ENCODE measurements at places on chromosomes 7 and 10.
A peak's percentile ranks its signal among the peaks of the same experiment; 100 is the strongest.

GRCh38 chr10:78337646-78338391 lies 304.2 kb downstream of the RPS24 start:
- no peak for DNase-seq

GRCh38 chr7:121882731-121883130 lies 9.8 kb downstream of the PTPRZ1 start:
- no peak for DNase-seq

GRCh38 chr10:58107506-58107905 lies 160.2 kb downstream of the IPMK start:
- DNase-seq, result no peak

DNA sequence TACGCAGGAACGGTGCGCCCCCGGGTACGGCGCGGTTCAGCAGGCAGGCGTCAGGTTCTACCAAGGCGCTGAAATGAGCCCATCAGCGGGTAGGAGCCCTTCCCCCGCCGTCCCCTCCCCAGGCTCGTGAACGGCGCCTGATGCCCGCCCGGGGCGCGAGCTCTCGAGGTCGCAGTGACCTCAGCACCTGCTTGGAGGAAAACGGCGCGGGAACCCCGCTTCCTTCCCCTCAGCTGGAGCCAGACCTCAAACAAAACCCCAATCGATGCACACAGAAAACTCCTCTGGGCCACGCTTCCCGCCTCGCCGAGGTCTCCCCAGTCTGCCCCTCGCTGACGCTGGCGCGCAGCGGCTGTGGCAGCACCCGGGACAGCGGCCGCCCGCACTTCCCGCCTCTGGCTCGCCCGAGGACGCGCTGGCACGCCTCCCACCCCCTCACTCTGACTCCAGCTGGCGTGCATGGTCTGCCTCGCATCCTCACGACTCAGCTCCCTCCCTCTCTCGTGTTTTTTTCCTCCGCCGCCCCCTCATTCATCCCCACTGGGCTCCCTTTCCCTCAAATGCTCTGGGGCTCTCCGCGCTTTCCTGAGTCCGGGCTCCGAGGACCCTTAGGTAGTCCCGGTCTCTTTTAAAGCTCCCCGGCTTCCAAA lies 514 bp upstream of the GAD2 start:
- DNase-seq, result no peak

GRCh38 chr7:155951554-155952158 lies 139.4 kb upstream of the SHH start:
- DNase-seq, result no peak

DNA sequence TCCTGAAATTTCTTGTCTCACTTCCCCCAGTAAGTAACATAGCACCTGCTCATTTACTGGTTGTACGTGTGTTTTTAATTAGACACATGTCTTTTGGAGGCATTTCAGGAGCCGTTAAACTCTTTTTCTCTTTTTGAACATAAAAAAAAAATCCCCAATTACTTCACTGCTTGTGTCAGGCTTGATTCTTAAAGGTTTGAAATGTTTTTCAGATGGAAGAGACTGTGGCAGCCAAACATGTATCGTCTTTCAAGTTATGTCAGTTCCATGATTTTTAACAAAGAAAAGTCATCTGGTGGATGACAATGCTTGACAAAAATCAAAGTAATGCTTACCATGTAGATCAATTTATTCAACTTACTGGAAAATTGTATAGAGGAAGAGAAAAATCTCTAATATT lies 585.8 kb downstream of the GATA3 start:
- no peak for DNase-seq

DNA sequence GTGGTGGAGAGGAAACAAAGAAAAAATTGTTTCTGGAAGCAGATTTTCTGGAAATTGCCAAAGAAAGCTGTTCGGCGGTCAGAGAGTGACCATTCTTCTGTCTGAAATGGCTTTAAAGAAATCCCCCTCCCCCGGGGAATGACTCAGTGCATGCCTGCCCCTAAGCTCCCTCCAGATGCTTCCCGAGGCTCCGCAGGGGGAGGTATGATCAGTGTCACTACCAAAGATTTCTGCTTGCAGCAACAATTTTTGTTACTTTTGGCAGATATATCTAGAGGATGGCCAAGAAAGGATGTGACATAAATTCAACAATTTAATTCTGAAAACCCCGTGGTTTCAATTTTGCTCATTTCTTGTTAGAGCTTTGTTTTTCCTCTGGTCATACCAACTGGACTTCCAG lies 163.9 kb downstream of the JCAD start:
- DNase-seq, result peak; percentile 31

- no peak for DNase-seq
Observed at GRCh38 chr10:27535317-27535716, 31.2 kb downstream of the RAB18 start.

- DNase-seq, result no peak
Observed at GRCh38 chr7:17444673-17445072, 146.2 kb downstream of the AHR start.

- no peak for DNase-seq
Observed at GRCh38 chr7:76050545-76050944, 2.6 kb downstream of the MDH2 start.

DNA sequence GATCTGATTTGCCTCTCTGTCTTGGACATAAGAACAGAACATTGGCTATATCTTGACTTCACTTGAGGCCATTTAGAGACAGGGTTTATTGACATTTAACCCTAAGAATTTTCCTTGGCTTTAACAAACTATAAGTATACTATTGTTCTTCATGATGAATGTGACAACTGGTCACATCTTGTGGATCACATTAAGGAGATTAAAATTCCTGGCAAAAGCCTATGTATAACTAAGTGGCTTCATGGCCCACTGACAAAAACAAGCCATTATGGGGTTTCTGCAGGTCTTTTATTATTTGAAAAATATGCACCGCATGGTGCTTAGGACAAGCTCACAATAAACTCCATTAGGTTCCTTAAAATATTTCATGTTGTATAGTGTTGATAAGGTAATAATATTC lies 54.8 kb downstream of the THNSL1 start:
- DNase-seq, result no peak

DNA sequence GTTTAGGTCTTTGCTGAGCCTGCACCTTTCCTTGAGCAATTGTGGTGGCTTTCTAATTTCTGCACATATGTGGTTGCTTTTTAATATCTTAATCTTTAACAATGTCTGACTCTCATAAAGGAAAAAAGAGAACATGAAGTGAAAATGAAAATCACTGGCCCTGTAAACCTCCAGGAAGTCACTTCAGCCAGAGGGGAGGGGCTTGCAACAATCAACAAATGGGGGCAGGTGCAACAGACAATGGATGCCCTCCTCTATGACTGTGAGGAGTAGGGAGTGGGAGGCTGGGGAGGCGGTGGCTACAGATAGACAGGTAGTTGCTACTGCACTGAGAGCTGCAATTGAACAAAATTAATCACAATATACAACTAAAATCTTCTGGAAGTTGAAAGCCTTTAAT lies 1377.4 kb downstream of the XPNPEP1 start:
- DNase-seq, result no peak

DNA sequence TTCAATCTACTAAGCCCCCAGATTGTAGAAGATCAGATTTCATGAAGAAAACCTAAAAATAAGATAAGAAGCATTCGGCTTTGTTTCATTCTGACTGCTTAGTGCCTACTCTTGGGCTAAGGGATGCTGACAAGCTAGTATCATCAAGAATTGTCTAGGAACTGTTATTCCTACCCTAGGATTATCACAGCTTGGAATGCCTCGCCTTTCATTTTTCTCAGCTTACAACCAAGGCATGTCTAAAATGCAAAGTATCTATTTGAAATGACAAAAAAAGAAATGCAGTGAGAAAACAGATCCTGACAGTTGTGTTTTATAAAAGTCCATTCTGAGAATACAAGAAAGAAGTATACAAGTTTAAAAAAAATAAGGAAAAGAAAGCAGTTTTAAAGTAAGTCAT lies 441.0 kb downstream of the KCNMA1 start:
- no peak for DNase-seq

DNA sequence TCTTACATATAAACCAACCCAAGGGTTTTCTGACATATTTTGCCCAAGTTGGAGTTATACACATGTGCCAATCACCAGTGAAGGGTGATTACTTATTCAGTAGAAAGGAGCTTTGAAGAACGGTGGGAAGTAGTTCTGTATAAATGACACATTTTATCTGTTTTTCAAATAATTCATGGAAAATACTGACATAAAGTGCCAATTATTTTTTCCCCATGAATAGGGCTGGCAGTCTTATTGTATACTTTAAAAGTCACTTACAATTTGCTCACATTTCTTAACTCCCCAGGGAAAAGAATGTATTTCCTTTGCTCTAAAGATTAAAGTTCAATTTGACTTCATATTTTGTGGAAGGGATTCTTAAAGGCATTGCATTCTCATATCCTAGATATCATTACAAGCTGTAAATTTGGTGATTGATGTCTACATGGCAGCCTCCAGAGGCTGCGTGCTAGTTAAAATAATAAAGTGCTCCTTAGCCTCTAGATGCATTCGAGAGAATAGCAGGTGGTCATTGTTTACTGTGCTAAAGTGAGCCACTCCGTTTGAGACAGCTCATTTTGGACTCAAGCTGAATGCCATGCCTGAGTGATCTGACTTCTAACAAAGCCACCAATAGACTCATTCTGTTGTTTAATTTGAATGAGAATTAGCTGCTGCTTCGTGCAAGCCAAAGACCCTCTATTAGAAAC lies 148.8 kb upstream of the NRP1 start:
- no peak for DNase-seq

GRCh38 chr7:50304129-50304910 lies at the start of gene IKZF1:
IKZF1 (plus strand) TSS chr7:50304716; CDS start chr7:50319062, 14,346 bp downstream.
- no peak for DNase-seq

DNA sequence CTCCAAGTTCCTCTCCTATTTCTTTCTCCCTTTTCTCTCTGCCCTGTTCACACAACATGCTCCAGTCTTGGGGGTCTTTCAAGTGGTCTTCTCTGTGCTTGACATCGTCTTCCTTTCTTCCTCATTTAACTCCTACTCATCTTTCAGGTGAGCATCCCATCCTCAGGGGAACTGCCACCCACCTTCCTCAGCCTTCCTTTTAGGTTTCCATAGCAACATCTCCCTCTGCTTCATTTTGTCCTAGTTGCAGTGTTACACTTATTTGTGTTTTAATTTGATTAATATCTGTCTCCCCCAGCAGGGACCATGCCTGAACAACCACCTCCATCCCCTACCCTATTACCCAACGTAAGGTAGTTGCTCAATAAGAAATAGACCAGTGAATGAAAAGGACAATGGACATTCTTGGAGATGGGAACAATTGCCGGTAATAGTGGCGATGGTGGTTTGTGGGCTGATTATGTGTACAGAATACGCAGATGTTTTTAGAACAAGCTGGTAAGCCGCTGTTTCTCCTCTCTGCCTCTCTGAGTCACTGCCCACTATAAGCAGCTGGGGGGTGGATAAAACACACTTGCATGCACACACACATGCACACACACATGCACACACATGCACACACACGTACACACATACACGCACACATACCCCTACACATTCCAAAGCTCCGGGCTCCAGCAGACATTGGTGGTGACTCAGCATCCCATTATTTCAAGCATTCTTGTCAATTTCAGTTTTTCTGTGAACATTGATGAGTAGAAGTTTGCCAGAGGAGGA lies 251.6 kb downstream of the GATA3 start:
- DNase-seq, result no peak

DNA sequence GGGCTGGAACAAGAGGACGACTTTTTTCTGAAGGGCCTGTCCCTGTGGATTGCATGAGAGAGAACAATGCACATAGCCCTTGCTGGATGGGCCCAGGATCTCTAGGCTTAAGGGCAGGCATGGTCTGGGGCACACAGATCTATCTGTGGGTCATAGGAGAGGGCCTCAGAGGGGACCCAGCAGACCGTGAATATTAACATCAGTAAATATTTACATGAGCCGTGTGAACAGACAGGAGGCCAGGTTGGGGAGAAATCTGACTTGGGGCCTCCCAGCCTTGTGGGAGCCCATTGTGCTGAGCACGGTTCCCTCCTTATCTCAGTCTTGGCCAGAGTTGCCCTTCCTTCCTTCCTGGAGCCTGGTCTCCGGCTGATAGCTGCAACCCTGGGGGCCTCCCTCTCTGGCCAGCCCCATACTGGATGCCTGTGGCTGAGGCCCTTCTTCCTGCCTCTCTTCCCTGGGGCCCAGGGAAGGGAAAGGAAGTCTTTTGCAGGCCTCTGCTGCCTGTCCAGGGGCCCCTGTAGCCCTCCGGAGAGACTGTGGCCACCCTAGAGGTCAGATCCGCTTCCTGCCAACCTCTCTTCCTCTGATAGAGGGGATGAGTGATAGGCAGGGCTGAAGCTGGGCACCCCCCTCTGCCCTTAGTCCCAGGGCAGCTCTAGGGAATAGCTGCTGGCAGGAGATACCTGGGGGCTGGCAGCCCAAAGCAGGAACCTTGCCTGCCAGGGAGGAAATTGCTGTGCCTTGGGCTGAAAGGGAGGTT lies 44.5 kb upstream of the TRIM8 start:
- no peak for DNase-seq

DNA sequence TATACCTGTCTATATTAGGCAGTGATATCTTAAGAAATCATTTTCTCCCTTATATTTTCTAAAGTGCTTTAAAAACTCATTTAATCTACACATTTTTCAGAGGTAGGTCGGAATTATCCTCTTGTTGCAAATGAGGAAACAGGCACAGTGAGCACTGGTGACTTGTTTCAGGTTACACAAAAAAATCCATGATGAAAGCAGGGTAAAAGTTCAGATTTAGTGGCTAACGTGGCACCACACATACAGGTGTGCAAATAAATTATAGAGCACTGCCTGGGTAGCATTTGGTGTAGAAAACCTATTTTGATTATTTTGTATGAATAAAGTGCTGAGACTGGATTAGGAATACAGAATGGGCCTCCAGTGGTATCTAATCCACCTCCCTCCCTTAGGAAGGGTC lies 26.6 kb downstream of the ARMC10 start:
- DNase-seq, result no peak

- peak; percentile 2 for DNase-seq
Observed at GRCh38 chr10:90741926-90742565, 115.8 kb downstream of the HTR7 start.

DNA sequence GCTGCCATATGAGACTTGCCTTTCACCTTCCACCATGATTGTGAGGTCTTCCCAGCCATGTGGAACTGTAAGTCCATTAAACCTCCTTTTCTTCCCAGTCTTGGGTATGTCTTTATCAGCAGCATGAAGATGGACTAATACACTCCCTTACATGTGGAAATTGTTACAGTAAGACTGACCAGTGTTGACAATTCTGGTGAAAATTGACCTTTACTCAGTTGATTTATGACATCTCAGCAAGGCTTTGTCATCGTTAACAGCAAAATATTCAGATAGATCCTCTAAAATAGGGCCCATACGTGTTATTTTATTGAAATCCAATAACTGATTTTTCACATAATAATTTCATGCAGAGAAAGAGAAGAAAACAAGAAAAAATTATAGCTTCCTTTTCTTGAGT lies 377.9 kb upstream of the SEMA3C start:
- no peak for DNase-seq

GRCh38 chr7:53002389-53002788 lies 33.0 kb upstream of the POM121L12 start:
- no peak for DNase-seq

- DNase-seq, result no peak
Observed at GRCh38 chr7:131338173-131338572, 10.5 kb downstream of the MKLN1 start.

DNA sequence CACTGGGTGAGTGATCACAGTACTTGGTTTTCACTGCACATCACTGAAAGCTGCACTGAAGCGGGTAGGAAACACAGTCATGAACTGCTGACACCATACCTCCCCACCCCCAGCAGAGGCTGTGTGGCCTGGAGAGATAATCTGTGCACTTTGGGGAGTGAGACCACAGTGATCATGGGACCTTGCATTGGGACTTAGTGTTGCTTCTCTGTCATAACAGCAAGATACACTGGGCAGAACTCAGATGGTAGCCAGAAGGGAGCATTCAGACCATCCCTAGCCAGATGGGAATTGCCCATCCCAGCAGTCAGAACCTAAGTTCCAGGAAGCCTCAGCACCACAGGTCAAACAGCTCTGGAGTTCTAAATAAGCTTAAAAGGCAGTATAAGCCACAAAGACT lies 346.4 kb upstream of the TMEM229A start:
- DNase-seq, result no peak
